ENCODE measurements at places on chromosomes 2 and 18. TPM values are rescaled to one million over a fixed set of nuclear protein-coding genes. Genes with fewer than 3 reads are reported as not detected.

DNA sequence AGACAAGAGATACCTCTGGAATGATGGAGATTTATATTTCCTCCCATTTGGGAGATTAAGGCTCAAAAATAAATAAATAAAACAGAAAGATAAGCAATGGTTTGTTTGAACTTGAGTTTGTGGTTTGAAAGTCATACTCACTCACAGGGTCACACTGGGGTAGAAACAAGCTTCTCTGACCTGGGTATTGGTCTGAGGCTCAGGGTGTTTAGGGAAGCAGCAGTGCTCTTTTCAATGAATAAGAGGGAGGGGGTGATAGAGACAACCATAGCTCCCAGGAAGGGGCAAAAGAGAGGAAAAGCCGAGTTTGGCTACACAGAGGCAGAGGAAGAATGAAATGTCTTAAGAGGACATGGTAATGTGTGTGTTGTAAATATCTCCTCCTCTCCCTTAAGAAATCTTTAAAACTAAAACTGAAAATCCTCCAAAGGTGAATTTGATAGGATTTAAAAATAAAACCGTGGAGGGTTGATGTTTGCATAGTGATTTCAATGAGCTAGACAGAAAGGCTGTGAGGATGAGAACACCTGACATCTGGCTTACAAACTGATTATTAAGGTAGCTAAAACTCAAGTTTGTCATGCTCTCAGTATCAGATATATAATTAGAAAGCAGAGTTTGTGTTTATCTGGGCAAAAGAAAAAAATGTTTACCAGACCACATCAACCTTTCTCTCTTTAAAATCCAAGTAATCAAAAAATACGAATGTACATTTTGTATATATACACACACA is 159.9 kb upstream of the TMEFF2 start:
- no peak for DNase-seq

DNA sequence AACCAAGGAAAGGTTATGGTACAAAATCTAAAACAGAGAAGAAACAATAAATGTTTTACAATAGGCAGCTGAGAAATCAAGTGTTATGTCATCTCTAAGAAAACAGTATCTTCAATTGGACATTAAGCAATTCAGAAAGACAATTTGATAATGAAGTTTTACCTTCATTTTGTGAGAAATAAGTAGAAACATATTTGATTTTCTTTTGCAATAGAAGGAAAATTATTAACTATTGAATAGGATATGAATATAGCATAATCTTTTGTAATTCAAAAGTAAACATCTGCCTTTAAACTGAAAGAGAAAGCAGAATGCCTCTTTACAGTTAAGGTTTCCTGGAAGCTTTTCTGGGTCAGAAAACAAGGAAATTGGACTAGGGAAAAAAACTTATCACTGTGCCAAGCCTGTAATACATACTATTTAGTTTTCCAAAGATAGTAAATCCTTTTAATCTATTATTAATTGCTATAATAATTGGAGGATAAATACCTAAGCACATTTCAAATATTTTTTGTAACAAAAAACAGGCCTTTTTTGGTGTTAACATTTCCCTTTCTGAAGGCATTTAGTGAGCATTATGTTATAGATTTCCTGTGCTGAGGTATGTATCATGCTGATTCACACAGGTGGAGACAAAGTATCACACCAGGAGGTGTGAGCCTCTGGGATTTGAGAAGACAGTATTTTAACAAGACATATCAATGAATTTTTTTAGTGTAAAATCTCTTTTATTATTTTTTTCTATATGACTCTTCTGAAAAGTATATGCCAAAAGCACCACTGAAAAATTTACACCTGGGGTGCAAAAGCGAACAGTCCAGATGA is 947.0 kb upstream of the CDH2 start:
- DNase-seq, result no peak

GRCh38 chr18:48842259-48843061 is 108.3 kb downstream of the SMAD7 start:
- no peak for DNase-seq

Gene REG1A
- polyA plus RNA-seq, result not detected

Gene ALK
- 0.10 TPM for polyA plus RNA-seq
